ENCODE measurements at places on chromosomes 13 and 19. TPM values are rescaled to one million over a fixed set of nuclear protein-coding genes. Genes with fewer than 3 reads are reported as not detected.

- no peaks in the 10 kb centered on the region for H3K27me3 ChIP-seq
- H3K4me1 ChIP-seq = no peaks in the 10 kb centered on the region
- no peak overlapping the region for H3K27ac ChIP-seq
- no peaks in the 10 kb centered on the region for H3K36me3 ChIP-seq
Measured at GRCh38 chr13:99028890-99029289, 51.0 kb upstream of the DOCK9 start.

Gene CNN1
- polyA plus RNA-seq = 569 TPM

Gene PLEKHF1
- polyA plus RNA-seq = 9.9 TPM

GRCh38 chr19:39759457-39760184 lies 19.0 kb upstream of the LEUTX start:
- no peaks in the 10 kb centered on the region for H3K4me1 ChIP-seq
- H3K27me3 ChIP-seq = no peaks in the 10 kb centered on the region
- H3K4me3 ChIP-seq = no peak overlapping the region
- DNase-seq = no peak

- DNase-seq = no peak
- H3K4me3 ChIP-seq = no peak overlapping the region
- H3K4me1 ChIP-seq = no peaks in the 10 kb centered on the region
- no peak overlapping the region for H3K27ac ChIP-seq
Measured at GRCh38 chr13:48043789-48044503, 6.4 kb downstream of the NUDT15 start.

- H3K27me3 ChIP-seq = no peaks in the 10 kb centered on the region
- H3K27ac ChIP-seq = no peak overlapping the region
Measured at GRCh38 chr13:73894995-73895571, 239.1 kb downstream of the KLF12 start.

Gene C19orf38
- 0.90 TPM for polyA plus RNA-seq

DNA sequence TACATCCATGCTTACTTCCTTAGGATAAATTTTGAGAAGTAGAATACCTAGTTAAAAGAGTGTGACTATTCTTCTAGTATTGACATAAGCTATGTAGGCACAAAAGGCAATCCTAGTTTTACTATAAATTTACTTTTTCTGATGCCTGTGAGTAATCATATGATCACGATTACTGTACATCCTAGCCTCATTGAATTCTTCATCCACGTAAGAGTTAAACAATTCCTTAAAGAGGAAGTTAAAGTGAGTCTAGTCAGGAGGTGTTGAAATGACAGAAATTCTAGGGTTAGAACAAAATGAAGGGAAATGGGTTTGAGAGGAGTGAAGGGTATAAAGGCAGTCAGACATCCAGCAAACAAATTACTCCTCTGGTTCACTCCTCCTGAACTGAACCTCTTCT lies at the start of gene ACOD1:
TSS of gene ACOD1 (plus strand) at position 363 of the 400 bp plus-strand sequence. CDS start 48 bp downstream, outside the sequence.
- H3K4me3 ChIP-seq = no peak within 1 kb of the TSS
- DNase-seq = no peak
- H3K4me1 ChIP-seq = no peaks in the 10 kb centered on the region

Gene ZNF573
- polyA plus RNA-seq = 1.5 TPM

- H3K4me3 ChIP-seq = no peak overlapping the region
- no peaks in the 10 kb centered on the region for H3K27me3 ChIP-seq
- DNase-seq = no peak
- no peak overlapping the region for H3K27ac ChIP-seq
Measured at GRCh38 chr19:1680976-1681375, 28.6 kb upstream of the TCF3 start.

DNA sequence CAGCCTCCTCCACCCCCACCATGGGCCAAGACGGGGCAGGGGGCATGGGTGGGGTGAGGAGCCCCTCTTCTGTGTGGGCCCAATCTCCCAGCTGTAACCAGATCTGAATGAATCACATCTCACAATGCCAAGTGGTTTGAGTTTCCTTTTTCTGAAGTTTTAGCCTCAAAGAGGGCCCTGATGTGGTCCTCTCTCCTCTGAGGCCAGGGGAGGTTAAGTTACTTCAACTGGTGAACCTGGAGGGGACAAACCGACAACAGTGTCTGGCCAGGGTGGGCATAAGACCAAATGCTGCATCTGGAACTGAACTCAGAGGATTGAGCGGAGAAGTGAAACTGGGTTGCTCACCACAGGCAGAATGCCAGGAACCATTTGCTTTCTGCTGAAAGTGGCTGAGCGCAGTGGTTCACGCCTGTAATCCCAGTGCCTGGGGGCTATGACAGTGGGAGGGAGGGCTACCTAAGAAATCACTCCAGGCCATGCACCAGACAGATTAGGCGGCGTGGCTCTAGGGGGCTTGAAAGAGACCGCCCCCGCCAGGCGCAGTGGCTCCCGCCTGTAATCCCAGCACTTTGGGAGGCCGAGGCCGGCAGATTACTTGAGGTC lies 15.4 kb upstream of the IRGC start:
- no peaks in the 10 kb centered on the region for H3K27me3 ChIP-seq
- no peak for DNase-seq
- no peaks in the 10 kb centered on the region for H3K4me1 ChIP-seq
- H3K4me3 ChIP-seq = no peak overlapping the region

- H3K4me3 ChIP-seq = no peak overlapping the region
- no peaks in the 10 kb centered on the region for H3K27me3 ChIP-seq
- no peaks in the 10 kb centered on the region for H3K36me3 ChIP-seq
- no peak for DNase-seq
- no peak overlapping the region for H3K27ac ChIP-seq
- no peaks in the 10 kb centered on the region for H3K4me1 ChIP-seq
Measured at GRCh38 chr13:95411428-95412040, 110.3 kb upstream of the ABCC4 start.

- H3K4me3 ChIP-seq = no peak overlapping the region
- no peaks in the 10 kb centered on the region for H3K4me1 ChIP-seq
- no peak overlapping the region for H3K27ac ChIP-seq
- no peaks in the 10 kb centered on the region for H3K27me3 ChIP-seq
- H3K36me3 ChIP-seq = no peaks in the 10 kb centered on the region
Measured at GRCh38 chr19:29245215-29245614, 32.3 kb upstream of the UQCRFS1 start.

Gene FARSA
- polyA plus RNA-seq = 23.2 TPM

DNA sequence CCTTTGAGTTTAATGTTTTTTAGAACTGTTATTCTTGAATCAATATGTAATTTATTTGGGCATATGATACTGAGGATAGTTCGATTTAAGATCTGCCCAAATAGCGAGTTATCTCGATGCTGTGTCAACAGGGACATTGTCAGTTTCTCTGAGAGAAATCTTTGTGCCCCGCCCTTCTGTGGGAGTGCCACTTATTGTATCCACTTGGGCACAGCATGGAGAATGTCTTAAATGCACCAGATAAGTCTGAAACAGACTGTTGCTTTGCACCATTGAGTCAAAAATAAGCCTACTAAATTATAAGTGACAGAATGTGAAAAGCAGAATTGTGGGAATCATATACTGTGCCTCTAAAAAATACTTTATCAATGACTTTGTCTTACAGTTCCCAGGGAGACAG lies 45.6 kb downstream of the RNASEH2B start:
- no peaks in the 10 kb centered on the region for H3K27me3 ChIP-seq
- H3K36me3 ChIP-seq = peaks cover 2% of the 10 kb centered on the region
- H3K27ac ChIP-seq = no peak overlapping the region
- no peak for DNase-seq
- H3K4me1 ChIP-seq = peaks cover 5% of the 10 kb centered on the region

DNA sequence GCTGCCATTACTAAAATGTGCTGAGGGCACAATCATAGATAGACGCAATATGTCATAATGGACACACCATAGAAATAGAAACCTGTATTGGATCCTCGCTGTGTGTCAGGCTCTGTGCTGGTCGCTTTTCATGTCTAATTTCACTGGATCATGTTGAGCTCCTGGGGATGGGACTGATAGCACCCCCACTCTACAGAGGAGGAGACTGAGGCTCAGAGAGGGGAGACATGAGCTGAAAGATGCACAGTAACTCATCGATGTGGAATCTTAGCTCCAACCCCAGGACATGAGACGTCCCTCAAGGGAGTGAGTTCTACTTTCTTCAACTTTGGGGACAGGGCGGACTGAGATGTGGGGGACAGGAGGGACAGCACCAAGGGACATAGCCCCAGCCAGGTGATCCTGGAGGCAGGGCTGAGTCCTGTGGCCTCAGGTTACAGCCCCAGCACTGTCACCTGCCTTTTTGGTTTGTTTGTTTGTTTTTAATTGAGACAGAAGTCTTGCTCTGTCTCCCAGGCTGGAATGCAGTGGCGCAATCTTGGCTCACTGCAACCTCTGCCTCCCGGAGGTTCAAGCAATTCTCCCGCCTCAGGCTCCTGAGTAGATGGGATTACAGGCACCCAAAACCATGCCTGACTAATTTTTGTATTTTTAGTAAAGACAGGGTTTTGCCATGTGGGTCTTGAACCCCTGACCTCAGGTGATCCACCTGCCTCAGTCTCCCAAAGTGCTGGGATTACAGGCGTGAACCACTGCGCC lies 6.6 kb upstream of the GIPC1 start:
- no peak overlapping the region for H3K4me3 ChIP-seq
- H3K4me1 ChIP-seq = no peaks in the 10 kb centered on the region
- H3K27me3 ChIP-seq = no peaks in the 10 kb centered on the region
- H3K27ac ChIP-seq = no peak overlapping the region
- H3K36me3 ChIP-seq = no peaks in the 10 kb centered on the region

Gene OLFM2
- polyA plus RNA-seq = 14.5 TPM
